Endothelial cell of umbilical vein (primary cell): ENCODE measurements at places on chromosomes 7 and 10. TPM values are rescaled to one million over a fixed set of nuclear protein-coding genes. Genes with fewer than 3 reads are reported as not detected.

GRCh38 chr7:1160670-1161021 lies 650 bp upstream of the ZFAND2A start:
- DNase-seq: no peak

- no peak for DNase-seq
Measured at GRCh38 chr10:64115471-64115870, 594.3 kb downstream of the REEP3 start.

DNA sequence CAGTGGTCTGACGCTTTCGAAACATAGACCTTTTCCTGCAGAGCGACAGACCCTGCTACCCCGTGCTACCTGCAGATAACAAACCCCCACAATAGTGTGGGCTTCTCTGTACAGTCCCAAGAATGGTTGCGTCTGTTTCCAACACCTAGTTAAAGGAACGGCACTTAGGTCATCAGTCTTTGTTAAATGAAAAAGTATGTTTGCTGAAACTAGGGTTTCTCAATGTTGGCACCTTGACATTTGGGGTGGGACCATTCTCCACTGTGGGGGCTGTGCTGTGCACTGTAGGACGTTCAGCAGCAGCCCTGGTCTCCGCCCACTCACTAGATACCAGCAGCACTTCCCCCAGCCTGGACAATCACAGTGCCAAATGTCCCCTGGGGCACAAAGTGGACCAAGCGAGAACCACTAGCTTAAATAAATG lies 13.7 kb downstream of the TECTB start:
- no peak for DNase-seq

PGAM2 gene
- polyA plus RNA-seq: 0.11 and 0.19 TPM in 2 replicates

EBLN1 gene
- not detected in 2 replicates for polyA plus RNA-seq
